ENCODE measurements at places on chromosomes 4 and X.
A peak's percentile ranks its signal among the peaks of the same experiment; 100 is the strongest.

- no peak for DNase-seq
Measured at GRCh38 chr4:148827781-148828180, 385.6 kb upstream of the NR3C2 start.

DNA sequence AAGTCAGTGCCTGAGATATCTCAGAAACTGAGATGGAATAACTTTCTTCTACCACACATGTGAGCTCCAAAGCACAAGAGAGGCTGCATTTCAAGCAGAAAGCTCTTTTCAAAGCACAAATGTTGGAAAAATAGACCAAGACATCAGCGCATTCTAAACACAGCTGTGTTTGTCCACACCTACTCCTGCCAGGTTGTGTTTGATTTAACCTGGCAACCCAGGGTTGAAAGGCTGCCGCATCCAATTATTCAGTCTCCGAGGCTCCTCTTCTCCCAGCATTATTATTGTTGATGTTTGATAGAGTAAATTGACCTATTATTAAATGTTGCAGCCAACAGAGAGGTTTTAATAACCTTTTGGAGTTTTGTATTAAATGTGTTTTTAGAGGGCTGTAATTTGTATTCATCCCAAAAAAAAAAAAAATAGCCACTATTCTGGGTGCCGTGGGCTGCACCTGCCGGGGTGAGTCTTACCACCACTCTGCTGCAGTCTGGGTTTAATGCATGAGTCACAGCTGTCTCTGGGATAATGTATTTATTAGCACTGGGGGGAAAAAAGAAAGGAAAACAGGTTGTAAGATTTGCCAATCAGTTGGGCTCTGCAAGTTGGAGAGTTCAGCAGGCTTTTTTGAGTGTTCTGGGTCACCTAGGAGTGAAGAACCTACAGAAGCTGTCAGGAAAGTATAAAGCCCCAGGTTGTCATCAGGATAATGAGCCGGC is 105.2 kb upstream of the NOCT start:
- no peak for DNase-seq

- DNase-seq = no peak
Measured at GRCh38 chr4:165222651-165222994, 15.3 kb downstream of the KLHL2 start.

DNA sequence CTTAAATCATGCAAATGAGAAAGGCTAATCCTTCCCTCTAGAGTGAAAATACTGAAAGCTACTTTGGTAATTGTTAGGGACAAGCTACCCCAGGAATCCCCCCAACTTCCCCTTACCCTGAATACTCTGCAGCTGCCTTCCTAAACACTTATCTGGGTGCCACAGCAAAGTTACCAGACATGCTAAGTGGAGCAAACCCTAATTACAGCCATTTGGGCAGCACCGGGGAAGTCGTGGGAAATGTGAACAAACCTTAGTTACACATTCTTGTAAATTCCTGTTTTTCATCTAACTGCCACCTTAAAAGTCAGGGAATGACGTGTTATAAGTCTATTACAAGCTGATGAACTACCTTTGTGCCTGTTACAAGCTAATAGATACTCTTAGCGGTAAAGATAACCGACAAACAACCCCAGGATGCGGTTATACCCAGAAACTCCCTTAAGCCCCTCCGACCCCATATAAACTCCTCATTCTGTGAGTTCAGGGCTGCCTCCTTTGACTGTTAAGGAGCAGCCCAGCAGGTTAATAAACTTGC is 66.0 kb upstream of the PLAC8 start:
- no peak for DNase-seq

DNA sequence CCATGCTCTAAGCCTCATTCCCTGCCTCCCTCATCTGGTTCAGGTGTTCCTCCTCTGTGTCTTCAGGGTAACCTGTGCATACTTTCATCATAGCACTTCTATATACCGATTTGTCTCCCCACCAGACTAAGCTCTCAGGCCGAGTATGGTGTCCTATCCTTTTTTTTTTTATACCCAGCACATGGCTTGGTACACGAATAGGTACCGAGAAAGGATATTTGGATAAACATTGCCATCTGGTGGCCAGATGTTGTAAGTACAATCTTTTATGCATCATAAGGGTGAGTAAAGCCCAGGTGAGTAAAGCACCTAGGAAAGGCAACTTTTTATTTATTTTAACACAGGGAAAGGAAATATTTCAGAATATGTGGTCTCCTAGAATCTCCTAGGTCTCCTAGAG is 68.4 kb downstream of the MID2 start:
- DNase-seq = peak; percentile 65

DNA sequence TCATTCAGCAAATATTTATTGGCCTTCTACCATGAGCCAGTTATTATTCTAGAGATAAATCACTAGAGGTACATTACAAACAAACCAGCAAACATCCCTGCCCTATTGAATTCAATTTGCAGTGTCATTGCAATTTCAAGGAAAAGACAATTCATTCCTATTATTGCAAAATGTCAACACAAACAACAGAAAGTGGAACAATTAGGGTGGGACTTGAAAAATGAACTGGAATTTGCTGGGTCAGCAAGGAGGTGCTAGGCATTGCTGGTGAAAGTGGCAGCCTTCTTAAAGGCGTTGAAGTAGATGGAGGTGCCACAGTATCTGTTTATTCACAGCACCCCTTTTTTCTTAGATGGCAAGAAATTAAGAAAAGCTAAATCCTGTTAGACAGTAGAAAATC is 224.0 kb upstream of the BMP3 start:
- no peak for DNase-seq

DNA sequence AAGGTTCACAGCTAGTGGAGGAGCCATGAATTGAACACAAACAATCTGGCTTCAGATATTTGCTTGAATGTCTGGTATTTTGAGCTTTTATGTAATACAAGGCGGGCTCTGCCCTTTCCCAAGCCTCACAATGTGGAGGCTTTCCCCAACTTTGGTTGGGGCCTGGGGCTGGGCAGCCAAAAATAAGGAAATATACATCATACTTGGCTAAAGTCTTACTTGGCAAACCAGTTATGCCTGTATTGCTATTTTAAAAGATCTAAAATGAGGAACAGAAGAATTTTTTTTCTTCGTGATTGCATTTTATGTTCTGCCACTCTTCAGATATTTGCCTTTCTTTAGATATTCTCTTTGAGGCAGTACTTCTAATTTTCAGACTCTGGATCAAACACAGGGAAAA is 26.1 kb downstream of the ARFIP1 start:
- no peak for DNase-seq

GRCh38 chr4:17469931-17470674 is 41.8 kb downstream of the QDPR start:
- DNase-seq = no peak

Measured in activated CD4-positive, alpha-beta T cell treated with anti-CD3 and anti-CD28 coated beads, Interleukin-2, Interleukin-4, amounts not matched to agents 100 ng/mL and 50 ng/mL, durations not matched to agents 16 hours and 8 hours (primary cell).